ENCODE measurements at places on chromosomes 7 and 10. TPM values are rescaled to one million over a fixed set of nuclear protein-coding genes. Genes with fewer than 3 reads are reported as not detected.

The SLC26A3 gene
- total RNA-seq: not detected

The GJC3 gene
- 0.57 TPM for total RNA-seq

The IFIT1B gene
- total RNA-seq: 0.87 TPM

The SLC13A1 gene
- not detected for total RNA-seq

The UTF1 gene
- total RNA-seq: not detected
